ENCODE measurements at places on chromosomes 3 and 15. TPM values are rescaled to one million over a fixed set of nuclear protein-coding genes. Genes with fewer than 3 reads are reported as not detected.

DNA sequence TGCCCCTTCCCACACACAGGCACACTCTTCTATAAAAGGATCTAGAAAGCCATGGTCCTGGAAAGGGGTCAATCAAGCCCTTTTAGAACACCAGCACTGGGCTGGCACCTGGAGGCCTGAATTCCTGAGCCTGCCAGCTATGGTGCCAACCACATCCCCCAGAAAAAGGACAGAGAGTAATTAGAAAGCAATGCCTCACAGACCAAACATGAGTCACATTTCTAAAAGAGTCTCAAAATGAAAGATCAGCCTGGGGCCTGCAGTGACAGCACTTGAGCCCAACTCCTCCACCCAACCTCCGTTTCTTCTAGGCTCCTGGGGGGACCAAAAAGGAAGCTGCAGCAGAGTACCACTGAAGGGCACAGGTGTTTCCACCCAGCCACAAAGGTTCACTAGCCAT lies 14.1 kb downstream of the MYLK start:
- no peak for DNase-seq

DNA sequence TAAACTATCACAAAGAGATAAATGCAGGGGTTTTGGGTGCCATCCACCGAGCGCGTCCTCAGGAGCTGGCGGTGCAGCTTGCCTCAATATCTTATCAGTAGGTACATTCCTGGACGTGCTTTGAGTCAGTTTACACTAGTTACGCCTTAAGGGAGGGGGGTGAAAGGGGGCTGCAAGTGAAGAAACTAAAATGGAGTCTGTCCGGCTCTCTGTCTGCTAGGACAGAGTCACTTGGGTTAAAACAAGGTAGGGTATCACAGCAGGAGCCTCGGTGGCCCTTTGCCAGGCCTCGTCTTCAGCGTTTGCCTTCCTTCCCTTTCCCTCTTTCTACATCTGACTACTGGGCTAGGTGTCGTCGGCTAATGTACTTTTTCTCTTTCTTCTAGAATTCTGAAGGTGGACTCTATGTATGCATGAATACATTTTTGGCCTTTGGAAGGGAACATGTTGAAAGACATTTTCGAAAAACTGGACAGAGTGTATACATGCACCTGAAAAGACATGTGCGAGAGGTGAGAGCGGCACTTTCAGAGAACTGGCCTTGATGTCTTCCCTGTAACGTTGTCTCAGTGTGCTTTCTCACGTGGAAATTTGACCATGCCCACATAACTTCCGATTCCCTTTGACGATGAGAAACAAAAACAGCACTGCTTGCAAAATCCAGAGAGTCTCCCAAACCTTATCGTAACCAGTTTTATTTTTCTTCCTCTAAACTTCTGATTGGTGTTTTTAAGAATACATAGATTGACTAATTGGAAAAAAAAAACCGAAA lies 28.8 kb downstream of the USP13 start:
- no peak for DNase-seq

GRCh38 chr3:184557348-184557950 lies 4.1 kb upstream of the EPHB3 start:
- DNase-seq, result no peak

RTF1 gene
- 23.3 TPM for total RNA-seq

GRCh38 chr3:186439725-186440124 lies 77.7 kb upstream of the DGKG start:
- DNase-seq, result no peak

DNA sequence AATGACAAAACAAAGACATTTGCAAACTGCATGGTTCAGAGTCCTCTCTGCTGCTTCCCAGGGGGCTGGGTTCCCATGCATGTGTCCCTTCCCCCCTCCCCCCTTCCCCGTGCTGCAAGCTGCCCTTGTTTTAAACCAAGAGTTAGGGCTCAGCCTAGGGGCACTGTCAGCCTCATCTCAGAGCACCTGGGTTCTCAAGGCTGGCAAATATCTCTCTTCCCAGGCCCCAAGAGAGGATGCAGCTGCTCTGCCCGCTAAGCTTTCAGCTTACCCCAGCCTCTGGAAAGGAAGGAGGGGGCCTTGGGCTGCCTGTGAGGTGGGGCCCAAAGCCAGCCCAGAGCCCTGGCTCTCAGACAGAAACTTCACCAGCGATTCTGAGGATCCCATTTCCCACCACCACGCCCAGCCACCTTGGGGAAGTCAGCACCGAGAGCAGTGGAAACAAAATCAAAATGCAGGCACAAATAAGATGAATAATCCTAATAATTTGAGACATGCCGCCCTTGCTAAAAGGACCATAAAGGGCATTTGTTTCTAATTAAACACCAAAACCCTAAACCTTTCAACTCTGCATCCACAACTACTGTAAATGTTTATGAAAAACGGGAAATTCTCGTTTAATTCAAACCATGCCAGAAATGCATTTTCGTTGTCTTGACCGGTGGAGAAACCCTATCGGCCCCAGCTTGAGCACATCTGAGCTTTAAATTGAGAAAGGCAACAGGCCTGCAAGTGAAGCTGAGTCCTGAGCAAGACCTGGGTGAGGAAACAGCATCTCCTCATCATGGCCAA lies 67.7 kb upstream of the WNT5A start:
- DNase-seq, result no peak

DNA sequence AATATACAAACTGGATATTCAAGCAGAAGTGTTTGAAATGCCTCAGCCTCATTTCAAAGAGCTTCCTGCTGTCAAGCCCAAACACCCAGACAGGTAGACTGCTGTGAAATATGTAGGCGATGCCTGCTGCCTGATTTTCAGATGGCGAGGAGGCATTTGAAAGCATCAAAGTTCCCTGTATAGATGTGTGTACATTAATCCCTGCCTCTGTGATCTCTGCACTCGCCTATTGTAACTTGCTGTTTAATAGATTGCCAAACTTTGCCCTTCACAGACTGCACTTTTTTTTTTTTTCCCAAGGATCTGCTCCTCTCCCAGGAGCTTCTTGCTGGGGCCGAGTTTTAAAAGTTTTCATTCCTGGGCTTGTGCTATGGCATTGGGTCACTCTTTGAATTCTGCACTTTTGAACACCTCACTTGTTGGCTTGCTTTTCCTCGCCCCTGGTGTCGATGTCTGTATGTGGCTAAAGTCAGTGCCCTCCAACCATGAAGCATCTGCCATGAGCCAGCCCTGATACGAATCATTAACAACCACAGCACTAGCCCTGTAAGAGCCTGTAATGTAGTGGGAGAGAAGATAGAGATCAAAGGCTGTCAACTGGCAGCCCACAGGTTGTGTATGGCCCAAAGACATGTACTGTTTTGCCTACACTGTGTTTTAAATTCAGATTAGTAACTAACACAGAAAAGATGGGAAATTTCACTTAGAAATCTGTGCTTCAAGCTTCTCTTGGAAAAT lies 287.6 kb upstream of the ICE2 start:
- DNase-seq, result no peak

DNA sequence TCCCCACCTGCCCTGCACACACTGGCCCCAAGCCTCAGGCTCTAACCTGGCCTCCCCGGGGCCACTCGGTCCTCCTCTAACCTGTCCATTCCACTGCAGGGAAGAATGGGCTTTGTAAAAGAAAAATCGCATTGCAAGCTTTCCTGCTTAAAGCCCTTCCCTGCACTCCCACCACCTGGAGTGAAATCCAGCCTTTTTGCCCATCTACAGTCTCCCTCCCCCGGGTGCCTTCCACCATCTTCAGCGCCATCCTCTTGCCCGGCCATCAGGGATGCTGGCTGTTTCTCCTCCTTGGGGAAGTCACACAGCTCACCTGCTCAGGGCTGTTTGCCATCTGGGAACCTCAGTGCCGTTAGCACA lies 266.9 kb downstream of the OCA2 start:
- no peak for DNase-seq

GRCh38 chr3:175294793-175295192 lies 435.7 kb downstream of the NAALADL2 start:
- no peak for DNase-seq

RHCG gene
- total RNA-seq, result not detected
